ENCODE measurements at places on chromosomes 5 and 9.
A peak's percentile ranks its signal among the peaks of the same experiment; 100 is the strongest.

DNA sequence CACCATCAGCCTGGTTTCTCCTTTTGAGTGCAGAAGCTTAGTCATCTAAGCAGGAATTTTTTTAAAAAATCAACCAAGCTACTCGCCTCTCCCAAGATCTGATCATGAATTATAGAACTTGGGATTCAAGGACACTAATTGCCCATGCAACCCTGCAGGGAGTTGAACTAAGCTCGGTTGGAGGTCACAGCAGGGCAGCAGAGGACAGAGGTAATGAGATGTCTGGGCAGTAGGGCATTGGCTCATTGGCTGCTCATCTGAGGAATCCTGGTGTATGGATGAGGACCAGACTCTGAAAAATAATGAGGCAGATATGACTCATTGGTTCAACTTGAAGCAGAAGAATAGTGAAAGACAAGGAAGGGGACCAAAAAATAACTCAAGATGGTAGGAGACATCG, 111.8 kb upstream of the TLE1 start:
- no peak for DNase-seq

DNA sequence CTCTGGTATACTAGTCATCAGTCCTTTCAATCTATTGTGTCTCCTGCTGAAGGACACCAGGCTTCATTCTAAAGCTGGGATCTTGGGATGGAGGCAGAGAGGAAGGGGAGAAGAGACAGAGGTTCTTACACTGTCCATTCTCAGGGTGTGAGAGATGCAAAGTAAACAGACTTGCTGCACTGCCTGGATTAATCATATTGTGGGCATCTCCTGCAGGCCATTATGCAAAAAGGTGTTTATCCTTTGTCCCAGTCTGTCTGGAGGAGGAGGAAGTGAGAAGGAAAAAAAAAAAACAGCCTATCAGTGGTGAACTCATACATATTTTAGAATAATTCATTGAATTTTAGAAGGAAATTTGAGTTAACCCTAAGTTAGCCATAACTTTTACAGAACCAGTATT, 92.9 kb upstream of the TNPO1 start:
- no peak for DNase-seq

- no peak for DNase-seq
Observed at GRCh38 chr5:141510160-141510559, 21.3 kb downstream of the PCDHGC5 start.

DNA sequence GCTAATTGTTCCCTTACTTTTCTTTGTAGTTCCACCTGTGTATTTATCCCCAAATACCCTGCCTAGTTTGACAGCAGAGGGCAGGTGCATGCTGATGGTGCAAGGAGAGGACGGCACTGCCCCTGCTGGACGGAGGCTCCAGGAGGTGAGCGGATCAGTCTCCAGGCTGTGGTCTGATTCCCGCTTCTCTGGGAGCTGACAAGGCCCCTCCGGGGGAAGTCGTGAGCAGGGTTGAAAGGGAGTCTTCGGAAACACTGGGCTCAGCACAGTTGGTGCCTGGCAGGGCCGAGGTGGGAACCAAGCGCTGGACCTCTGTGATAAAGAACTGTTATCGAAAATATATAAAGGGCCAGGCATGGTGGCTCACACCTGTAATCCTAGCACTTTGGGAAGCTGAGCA, 52.9 kb downstream of the RASGEF1C start:
- DNase-seq: no peak

GRCh38 chr5:137693307-137693950, 42.5 kb downstream of the KLHL3 start:
- DNase-seq: no peak

GRCh38 chr9:116020801-116021200, 132.8 kb upstream of the PAPPA start:
- DNase-seq: no peak

- DNase-seq: no peak
Observed at GRCh38 chr5:139523635-139524445, 37.3 kb upstream of the UBE2D2 start.

DNA sequence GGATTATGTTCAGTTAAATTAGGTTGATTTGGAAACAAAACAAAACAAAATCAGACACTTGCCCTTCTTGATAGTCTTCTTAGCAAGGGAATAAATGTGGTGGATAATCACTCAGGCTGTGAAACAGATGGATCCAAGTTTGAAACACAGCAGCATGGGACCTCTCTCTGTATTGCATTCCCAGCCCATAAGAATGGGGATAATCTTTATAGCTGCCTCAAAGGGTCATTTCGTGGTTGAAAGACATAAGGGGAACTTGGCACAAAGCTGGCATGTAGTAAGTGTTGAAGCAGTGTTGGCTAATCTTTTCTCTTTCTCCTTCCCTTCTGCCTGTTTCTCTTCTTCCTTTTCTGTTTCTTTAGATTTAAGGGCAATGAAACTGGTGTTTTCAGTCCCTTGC, 333.9 kb upstream of the TLE4 start:
- no peak for DNase-seq

DNA sequence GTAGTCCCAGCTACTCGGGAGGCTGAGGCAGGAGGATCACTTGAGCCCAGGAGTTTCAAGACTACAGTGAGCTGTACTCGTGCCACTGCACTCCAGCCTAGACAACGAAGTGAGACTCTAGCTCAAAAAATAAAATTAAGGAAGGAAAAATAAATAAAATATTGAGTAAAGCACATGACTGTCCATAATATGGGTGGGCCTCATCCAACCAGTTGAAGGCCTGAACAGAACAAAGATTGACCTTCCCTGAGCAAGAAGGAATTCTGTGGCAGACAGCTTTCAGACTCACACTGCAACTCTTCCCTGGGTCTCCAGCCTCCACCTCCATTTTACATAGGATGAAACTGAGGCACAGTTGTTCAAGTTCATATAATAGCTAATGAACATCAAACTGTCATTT, 72.3 kb downstream of the RAD23B start:
- no peak for DNase-seq

DNA sequence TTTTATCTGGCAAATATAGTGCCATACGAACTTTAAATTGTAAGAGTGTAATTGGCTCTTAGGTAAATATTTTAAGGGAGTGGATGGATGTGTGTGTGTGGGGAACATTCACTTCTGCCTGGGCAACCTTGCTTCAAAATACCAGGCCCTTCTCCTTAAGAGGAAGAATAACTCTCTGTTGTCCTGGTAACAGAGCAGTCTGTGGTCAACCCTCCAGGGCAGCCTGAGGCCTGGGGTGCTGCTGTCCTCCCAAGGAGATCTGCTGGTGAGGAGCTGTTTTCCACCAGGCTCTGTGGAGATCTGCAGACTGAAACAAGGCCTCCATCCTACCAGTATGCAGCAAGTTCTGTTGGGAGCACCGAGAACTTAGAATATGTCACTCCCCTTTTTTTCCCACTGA, 325.2 kb downstream of the PSAT1 start:
- no peak for DNase-seq

DNA sequence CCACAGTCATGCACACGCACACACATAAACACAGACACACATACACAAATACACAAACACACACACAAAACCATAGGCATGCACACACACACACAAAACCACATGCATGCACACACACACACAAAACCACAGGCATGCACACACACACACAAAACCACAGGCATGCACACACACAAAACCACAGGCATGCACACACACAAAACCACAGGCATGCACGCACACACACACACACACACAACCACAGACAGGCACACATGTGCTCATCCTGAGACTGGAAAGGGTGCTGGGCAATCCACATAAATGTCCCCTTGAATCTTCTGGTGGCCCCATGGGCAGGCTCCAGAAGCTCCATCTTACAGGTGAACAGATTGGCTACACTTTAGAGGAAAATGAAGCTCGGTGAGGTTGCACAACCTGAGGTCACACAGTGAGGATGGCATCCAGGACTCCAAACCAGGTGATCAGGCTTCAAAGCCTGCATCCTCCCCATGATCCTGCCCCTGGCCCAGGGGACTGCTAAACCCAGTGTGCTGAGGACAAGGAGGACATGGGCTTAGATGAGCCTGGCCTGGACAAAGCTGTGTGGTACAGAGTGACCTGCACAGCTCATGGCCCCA, 144.8 kb downstream of the GADD45G start:
- DNase-seq: no peak

DNA sequence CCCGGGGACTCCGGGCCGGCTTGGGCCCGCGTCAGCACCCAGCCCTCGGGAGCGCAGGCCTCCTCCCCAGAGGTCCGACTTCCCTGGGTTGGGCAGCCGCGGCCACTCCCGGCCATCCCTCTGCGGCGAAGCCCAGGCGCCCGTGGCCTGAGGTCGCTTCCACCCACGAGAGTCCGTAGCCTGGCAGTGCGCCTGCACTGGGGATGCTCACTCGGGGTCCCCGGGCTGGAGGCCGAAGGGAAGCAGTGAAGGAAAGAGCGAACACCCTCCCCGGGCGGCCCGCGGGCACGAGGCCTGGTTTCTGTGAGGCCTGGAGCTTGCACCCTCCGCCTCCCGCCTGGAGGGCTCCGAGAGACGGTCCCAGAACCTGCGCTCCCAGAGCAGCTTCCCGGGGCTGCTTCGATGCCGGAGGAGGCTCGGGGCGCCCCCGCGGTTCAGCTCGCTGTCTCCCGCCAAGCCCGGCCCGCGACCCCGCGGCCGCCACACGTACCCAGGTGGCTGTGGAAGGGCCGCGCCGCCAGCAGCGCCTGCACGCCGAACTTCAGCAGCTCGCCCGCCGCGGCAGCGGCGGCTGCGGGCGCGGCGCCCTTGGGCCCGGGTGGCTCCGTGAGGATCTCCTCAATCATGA, 607 bp downstream of the BARX1 start:
- no peak for DNase-seq

DNA sequence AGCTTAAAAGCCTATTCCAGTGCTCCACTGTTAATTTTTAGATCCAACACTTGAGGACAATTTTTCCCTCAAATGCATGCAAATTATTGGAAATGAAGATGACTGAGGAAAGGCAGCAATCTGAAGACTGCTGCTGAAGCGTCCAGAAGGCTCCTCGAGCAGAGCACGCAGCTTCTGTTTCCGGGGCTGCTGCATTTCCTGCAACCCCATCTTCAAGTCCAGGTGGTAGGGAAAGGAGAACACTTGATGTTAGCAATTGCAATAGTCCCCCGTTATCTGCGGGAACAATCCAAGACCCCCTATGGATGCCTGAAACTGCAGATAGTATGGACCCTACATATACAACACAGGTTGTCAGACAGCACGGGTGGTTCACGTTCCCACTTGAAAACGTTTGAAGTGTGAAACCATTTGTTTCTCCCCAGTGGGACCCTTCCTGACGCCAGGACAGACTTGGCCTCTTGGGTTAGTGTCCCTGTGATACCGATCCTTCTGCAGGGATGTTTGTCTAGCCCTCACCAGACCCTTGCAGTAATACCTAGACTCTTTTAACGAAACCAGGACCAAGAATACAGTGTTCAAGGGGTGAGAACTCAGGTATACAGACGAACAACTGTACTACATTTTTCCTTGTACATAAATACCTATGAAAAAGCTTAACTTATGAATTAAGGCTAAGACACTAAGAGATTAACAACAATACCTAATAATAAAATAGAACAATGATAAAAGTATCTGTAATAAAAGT, 152.3 kb downstream of the HSD17B3 start:
- no peak for DNase-seq

- DNase-seq: no peak
Observed at GRCh38 chr5:83244516-83244915, 167.2 kb downstream of the XRCC4 start.

DNA sequence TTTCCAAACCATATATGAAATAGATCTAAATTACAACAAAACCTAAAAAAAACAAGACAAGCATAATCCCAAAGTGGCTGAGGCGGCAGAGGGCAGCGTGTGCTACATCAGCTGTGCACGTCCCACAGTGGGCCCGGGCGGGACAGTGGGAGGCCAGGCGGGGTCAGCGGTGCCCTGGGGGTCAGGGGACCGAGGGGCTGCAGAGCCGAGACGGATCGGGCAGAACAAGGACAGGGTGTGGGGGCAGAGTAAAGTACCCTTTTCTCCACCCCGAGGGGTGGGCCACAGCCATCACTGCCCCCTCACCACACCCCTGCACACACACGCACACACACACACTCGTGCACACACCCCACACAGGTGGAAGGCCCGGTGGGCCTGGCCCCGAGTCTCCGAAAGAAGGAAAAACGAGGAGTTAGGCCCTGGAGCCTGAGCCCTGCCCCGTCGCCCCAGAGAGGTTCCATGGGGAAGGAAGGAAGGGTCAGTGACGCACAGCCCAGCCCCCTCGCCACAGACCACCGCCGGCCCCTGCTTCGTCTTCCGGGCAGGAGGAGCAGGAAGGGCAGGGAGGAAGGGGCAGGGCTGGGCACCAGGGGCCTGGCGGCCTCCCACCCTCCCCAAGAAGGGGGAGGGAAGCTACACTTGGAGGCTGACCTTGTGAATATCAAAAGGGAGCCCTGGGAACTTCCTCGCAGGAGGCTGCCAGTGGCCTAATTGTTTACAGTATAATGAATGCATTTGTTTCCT, 49.6 kb upstream of the UBAC1 start:
- DNase-seq: peak; percentile 38

DNA sequence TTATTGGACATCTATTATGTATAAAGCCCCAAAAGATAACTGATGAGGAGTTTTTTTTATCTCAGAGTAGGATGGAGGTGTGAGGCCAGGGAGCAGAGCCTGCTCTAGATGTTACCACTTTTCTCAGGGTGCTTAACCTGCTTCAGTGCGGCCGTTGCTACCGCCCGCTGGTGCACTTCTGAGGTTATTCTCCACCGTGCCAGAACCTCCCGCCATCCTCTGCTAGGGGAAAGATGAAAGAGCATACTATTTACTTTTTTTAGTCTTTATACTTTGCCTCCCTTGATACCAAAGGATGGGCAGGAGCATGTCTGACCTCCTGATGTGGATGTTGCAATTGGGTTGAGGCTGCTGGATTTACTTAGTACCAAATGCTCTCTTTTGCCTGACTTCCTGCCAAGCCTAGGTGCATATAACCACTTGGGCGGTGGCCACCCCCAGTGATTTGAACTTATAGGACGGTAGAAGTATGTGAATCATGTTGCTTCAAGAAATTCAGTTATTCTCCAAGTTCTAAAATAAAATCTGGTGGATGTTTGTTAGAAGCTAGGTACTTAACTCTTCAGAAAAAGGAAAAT, 71.1 kb upstream of the HSPB3 start:
- no peak for DNase-seq

DNA sequence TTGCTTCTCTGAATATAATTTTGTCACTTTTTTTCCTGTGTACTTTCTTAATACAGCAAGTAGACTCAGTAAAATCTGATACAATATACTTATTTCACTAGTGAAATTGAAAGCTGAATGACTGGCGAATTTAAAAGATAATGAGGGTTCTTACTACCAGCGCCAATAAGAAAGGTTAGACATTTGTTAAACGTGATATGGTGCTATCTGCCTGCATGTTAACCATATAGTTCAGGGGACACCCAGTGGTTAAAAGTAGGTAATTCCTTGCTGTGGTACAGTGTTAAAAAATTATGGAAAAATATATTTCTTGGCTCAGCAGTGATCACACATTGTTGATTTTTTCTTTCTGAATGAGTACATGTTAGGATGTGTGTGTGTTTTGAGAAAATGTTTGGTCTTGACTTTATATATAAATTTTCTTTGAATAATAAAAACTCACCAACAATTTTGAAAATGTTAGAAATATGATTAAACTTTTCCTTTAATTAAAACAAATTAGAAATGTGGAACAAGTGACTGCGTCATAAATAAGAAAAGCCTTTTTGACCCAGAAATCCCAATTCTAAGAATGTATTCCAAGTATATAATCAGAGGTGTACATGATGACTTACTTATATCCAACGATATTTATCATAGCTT, 25.8 kb downstream of the CAST start:
- DNase-seq: peak; percentile 24

All from CD8-positive, alpha-beta memory T cell (primary cell).